AG09309 (cell line): ENCODE measurements at places on chromosomes 3 and 15.

DNA sequence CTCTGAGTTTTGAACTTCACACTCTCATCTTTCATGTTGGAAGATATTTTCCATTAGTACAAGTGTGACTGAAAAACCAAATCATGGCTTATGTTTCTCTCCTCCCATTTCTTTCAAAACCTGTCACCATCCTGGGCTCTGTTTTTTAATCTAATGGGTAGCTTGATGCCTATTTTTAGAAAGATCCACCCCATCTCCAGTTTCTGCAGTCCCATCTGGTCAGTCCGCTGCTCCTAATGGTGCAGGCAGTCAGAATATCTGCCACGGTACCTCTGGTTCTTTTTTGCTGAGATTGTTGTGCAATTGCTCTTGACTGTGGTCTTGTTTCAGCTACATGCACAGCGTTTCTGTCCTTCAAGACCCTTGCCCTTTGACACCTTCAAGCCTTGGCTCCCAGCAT is 240.9 kb upstream of the CADM2 start:
- no peak for DNase-seq

- no peak for DNase-seq
These were observed 20.5 kb downstream of the SLC9C1 start for GRCh38 chr3:112273536-112273935.

- DNase-seq: no peak
These were observed 316.7 kb downstream of the FGF12 start for GRCh38 chr3:192410684-192410960.

DNA sequence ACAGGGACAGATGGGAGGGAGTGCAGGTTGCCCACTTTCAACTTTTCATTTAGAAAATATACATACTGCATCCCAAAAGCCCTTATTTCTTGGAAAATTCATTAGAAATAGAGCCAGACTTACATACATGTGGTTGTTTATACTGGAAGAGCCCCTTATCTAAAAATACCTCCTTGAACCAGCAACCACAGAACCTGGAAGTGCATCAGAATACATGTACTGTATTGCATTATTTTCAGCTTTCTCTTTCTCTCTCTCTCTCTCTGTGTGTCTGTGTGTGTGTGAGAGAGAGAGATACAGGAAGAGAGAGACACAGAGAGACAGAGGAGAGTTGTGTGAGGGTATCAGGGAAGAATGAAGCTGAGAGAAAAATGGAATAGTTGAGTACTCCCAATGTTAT is 29.5 kb upstream of the LSAMP start:
- no peak for DNase-seq

DNA sequence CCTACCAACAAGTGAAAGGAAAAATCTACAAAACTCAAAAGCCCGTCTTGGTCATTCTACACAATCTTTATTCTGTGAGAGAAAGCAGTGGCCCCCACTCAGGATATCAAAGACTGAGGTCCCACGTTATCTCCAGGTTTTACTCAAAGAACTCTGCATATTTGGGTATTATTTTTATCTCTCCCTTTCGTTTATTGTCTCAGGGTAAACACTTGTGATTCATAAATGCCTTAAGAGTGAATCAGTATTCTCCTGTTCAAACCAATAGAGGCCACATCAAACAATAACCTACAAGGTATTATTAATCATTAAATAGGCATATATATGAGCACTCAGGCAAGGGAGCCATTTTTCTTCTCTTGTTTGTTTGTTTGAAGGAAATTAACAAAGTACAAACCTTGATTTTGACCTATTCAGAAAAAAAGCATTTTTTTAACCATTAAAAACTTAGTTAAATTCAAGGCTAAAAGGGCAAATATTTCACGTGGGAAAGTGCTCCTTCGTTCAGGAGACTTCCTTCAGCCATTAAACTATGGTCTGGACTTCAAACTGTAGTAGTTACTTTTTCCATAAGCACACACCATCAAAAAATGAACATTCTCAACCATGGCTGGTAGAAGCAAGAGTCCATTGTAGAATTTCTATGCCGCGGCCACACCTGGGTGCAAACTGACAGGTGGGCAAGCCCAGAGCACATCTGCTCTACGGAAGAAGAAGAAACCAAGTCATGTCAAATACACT is 13.9 kb upstream of the HES1 start:
- no peak for DNase-seq

GRCh38 chr3:5218815-5219214 is 31.3 kb downstream of the EDEM1 start:
- no peak for DNase-seq
